ENCODE measurements at places on chromosomes 3 and 15.

GRCh38 chr3:121980450-121980796 lies 41.6 kb downstream of the ILDR1 start:
- no peak for DNase-seq

DNA sequence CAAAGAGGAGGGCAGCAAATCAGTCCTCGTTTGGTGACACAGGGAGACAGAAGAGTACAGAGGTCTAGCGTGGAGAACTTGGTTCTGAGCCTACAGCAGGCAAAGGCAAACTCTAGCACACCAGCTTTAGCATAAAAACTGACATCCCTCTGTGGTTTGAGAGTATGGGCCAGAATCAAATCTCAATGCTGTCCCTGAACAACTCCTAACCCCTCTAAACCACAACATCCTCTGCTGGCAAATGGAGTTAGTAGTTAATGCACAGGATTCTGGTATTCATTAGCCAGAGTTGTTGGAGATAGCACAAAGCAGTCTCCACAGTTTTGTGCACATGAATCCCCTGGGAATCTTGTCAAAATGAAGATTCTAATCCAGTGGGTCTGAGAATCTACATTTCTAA lies 315.8 kb downstream of the NTRK3 start:
- no peak for DNase-seq

DNA sequence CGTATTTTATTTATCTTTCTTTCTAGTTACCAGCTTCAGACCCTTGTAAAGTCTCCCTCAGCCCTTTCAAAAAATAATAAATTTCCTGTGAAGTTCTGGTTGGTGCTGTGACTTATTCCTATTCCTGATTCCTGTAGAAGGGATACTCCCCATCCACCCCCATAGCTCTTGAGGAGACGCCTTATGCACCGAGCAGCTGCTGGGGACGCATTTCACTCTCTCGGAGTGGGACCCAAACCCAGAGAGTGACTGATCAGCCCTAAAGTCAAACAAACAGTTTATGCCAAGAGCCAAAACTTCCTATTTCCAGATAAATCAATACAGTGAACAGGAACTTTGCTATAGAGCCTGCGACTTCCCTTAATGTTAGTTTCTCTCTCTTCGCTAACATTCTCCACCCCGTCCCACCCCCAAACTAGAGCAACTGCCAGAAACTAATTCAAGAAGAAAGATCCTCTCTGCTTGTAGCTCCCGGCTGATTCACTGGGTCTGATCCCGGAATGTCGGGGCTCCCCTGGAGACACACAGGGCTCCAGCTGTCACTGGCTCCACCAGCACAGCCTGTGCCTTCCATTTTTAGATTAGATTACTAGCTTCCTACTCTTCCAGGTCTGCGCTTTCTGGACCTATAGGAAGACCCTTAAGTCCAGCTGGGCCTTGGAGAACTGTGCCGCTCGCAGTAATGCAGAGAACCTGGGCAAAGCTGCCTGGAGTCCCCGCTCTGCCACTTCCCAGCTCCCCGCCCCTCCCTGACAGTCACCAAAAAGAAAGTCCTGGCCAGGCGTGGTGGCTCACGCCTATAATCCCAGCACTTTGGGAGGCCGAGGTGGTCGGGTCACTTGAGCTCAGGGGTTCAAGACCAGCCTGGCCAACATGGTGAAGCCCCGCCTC lies 45.2 kb downstream of the KLHL25 start:
- DNase-seq: no peak

GRCh38 chr3:170323331-170323730 lies 34.2 kb upstream of the SKIL start:
- no peak for DNase-seq

GRCh38 chr15:98221144-98221543 lies 260.6 kb downstream of the ARRDC4 start:
- DNase-seq: no peak

GRCh38 chr3:133491481-133492059 lies 81.9 kb upstream of the CDV3 start:
- DNase-seq: peak; percentile 45

GRCh38 chr3:192816351-192816750 lies 89.0 kb upstream of the FGF12 start:
- no peak for DNase-seq

GRCh38 chr3:134652886-134653630 lies 2.2 kb upstream of the KY start:
- DNase-seq: peak; percentile 7

All from GM13976 (cell line).